ENCODE measurements at places on chromosomes 2 and 18. TPM values are rescaled to one million over a fixed set of nuclear protein-coding genes. Genes with fewer than 3 reads are reported as not detected.

GRCh38 chr2:28293416-28293815 is 99.2 kb upstream of the FOSL2 start:
- no peak overlapping the region for H3K4me3 ChIP-seq
- H3K36me3 ChIP-seq: peaks cover 3% of the 10 kb centered on the region
- no peaks in the 10 kb centered on the region for H3K4me1 ChIP-seq
- no peak for DNase-seq
- H3K27me3 ChIP-seq: no peaks in the 10 kb centered on the region

GRCh38 chr2:172381275-172382027 is 45.9 kb upstream of the ITGA6 start:
- no peak overlapping the region for H3K4me3 ChIP-seq
- no peak for DNase-seq
- H3K4me1 ChIP-seq: peaks cover 3% of the 10 kb centered on the region
- H3K27me3 ChIP-seq: no peaks in the 10 kb centered on the region
- no peaks in the 10 kb centered on the region for H3K36me3 ChIP-seq

DNA sequence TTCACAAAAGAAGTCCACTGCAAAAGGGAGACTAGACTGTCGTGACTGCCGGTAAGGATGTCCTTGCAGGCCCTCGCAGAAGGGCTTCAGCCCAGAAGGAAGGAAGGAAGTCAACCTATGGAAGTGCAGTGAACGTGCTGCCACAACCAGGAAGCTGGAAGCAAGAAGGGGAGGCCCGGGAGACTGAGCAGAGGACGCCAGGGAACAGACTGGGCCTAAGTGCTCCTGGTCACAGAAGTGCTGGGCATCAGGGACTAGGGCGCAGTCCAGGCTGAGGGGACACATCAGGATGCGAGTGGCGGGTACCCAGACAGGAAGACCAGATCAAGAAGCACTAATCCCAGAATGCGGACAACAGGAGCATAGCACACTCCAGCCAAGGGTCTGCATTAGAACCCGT is 78.8 kb downstream of the PIEZO2 start:
- H3K27me3 ChIP-seq: no peaks in the 10 kb centered on the region
- no peak overlapping the region for H3K4me3 ChIP-seq
- no peaks in the 10 kb centered on the region for H3K4me1 ChIP-seq
- DNase-seq: no peak

- no peaks in the 10 kb centered on the region for H3K27me3 ChIP-seq
- H3K4me1 ChIP-seq: no peaks in the 10 kb centered on the region
- no peak overlapping the region for H3K27ac ChIP-seq
These were observed 5.4 kb upstream of the CRYGC start for GRCh38 chr2:208134928-208135586.

DNA sequence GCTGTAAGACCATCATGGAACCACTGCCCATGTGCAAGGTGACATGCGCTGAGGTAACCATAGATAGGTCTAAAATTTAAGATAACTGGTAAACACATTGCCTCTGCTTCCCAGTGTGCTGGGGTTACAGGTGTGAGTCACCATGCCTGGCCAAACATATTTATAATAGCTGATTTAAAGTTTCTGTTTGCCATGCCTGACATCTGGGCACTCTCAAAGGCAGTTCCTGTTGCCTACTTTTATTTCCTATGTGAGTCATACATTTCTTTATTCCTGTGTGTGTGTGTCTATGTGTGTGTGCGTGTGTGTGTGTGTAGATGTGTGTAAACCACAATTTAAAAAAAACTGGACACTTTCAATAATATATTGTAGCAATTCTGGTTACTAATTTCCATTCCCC is 415.2 kb upstream of the NETO1 start:
- DNase-seq: no peak
- H3K27ac ChIP-seq: no peak overlapping the region

DNA sequence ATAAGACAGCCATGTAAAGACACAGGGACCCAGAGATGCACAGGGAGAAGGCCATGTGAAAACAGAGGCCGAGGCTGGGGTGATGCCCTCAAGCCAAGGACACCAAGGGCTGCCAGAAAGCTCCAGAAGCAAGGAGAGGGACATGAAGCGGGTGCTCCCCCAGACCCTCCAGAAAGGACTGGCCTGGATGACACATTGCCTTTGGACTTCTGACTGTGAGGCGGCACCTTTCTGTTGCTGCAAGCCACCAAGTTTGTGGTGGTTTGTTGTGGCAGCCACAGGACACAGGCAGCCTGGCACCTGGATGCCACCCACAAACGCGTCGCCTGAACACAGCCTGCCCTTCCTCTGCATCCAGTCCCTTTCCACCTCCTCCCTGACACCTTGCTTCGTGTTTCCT is 67.1 kb downstream of the RHOB start:
- no peak overlapping the region for H3K4me3 ChIP-seq
- no peak overlapping the region for H3K27ac ChIP-seq
- no peaks in the 10 kb centered on the region for H3K36me3 ChIP-seq
- DNase-seq: no peak
- H3K4me1 ChIP-seq: no peaks in the 10 kb centered on the region

- H3K27ac ChIP-seq: peak overlapping the region; percentile 43
- no peaks in the 10 kb centered on the region for H3K27me3 ChIP-seq
- DNase-seq: no peak
- no peak overlapping the region for H3K4me3 ChIP-seq
These were observed 25.2 kb upstream of the CYTIP start for GRCh38 chr2:157468931-157469708.

- no peaks in the 10 kb centered on the region for H3K36me3 ChIP-seq
- no peak overlapping the region for H3K27ac ChIP-seq
- H3K4me3 ChIP-seq: no peak overlapping the region
- no peak for DNase-seq
These were observed 8.8 kb downstream of the PDCD1 start for GRCh38 chr2:241849616-241850543.

DNA sequence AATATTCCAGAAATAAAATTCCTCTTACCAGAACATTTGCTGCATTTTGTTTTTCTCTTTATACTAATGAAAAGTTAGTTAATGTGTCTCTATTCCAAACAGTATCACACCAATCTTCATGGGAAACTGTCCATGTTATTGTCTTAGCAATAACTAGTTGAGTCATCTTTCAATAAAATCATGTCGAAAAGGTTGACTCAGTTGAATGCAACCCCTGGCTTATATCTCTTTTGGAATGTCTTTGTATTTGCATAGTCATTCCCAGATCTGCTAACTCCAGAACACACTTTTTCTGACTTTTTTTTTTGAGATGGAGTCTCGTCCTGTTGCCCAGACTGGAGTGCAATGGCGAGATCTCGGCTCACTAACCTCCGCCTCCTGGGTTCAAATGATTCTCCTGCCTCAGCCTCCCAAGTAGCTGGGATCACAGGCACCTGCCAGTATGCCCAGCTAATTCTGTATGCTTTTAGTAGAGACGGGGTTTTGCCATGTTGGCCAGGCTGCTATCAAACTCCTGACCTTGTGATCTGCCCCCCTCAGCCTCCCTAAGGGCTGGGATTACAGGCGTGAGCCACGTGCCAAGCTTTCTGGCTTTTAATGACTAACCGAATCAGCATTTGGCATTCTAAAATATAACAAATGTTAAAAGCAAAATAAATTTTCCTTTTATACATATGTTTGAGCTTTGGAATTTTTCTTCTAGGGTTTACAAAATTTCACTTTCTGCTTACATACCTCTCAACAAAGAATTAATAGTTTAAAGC is 133.2 kb upstream of the GULP1 start:
- no peaks in the 10 kb centered on the region for H3K27me3 ChIP-seq
- no peaks in the 10 kb centered on the region for H3K36me3 ChIP-seq
- H3K4me1 ChIP-seq: no peaks in the 10 kb centered on the region
- no peak overlapping the region for H3K4me3 ChIP-seq

- H3K27ac ChIP-seq: no peak overlapping the region
- H3K4me1 ChIP-seq: peaks cover 9% of the 10 kb centered on the region
- no peaks in the 10 kb centered on the region for H3K27me3 ChIP-seq
- DNase-seq: no peak
These were observed 225.5 kb downstream of the DYSF start for GRCh38 chr2:71678874-71679273.

DNA sequence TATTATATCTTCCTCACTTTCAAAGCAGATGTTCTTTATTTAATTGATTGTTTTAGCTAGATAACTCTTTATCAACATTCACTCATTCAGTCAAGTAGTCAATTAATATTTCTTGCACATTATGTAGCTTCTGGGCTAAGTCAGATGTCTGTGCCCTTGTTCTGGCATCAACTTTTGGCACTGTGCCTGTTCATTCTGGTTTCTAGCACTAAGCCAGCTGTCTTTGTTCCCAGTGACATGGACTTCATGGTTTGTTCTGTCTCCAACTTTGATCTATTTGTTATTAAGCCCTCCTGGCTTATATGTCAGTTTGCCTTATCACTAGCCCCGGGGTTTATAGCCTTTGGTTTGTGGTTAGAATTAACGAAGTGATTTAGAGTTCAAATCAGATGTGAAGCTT is 247.9 kb upstream of the SYT4 start:
- H3K36me3 ChIP-seq: no peaks in the 10 kb centered on the region
- H3K27me3 ChIP-seq: no peaks in the 10 kb centered on the region
- H3K4me1 ChIP-seq: no peaks in the 10 kb centered on the region
- DNase-seq: no peak

DNA sequence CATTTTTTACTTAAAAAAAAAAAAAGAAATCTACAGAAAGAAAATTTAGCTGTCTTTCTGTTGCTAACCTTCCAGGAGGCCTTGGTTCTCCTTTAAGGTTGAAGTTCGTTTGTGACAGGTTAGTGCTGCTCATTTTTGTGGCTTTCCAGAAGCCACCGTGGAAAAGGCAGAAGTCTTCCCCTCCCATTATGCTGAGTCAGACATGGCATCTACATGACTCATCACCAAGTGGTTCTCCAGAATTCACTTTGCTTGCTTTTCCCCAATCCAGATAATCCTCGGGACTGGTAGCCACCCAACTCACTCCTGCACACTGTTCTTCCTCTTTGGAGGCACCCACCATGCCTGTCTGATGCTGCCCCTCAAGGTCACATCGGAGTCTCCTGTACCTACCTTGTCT is 228.7 kb downstream of the PIK3C3 start:
- H3K27ac ChIP-seq: no peak overlapping the region
- H3K4me3 ChIP-seq: no peak overlapping the region
- no peaks in the 10 kb centered on the region for H3K4me1 ChIP-seq
- H3K27me3 ChIP-seq: no peaks in the 10 kb centered on the region

- H3K27me3 ChIP-seq: no peaks in the 10 kb centered on the region
- no peak overlapping the region for H3K27ac ChIP-seq
- no peaks in the 10 kb centered on the region for H3K4me1 ChIP-seq
- DNase-seq: no peak
- no peaks in the 10 kb centered on the region for H3K36me3 ChIP-seq
These were observed 41.7 kb downstream of the PLEKHM3 start for GRCh38 chr2:207983641-207984042.

DNA sequence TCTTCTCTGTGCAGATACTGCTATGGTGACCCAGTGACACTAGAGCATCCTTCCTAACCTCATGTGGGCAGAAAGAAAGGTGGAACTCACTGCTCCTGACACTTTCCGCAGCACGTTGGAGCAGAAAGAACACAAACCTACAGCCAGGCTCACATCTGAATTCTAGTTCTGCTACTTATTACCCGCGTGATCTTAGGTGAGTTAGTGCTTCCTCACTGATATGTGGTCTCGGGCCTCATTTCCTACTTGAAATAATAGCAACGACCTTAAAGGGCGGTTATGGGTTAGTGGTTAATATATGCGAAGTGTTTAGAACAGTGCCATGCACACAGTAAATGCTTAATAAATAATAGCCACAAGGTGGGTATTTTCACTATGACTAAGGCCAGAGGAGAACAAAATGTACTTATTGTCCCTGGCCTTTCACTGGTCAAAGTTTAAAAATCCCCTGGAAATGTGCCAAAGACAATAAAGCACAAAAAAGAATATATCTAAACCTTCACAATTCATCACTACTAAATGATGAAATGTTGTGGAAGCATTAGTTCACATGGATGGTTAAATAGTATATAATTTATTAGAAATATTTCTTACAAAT is 66.6 kb downstream of the MYOM1 start:
- no peak overlapping the region for H3K4me3 ChIP-seq
- H3K4me1 ChIP-seq: peaks cover 12% of the 10 kb centered on the region
- no peaks in the 10 kb centered on the region for H3K36me3 ChIP-seq
- no peaks in the 10 kb centered on the region for H3K27me3 ChIP-seq
- H3K27ac ChIP-seq: peak overlapping the region; percentile 2

DNA sequence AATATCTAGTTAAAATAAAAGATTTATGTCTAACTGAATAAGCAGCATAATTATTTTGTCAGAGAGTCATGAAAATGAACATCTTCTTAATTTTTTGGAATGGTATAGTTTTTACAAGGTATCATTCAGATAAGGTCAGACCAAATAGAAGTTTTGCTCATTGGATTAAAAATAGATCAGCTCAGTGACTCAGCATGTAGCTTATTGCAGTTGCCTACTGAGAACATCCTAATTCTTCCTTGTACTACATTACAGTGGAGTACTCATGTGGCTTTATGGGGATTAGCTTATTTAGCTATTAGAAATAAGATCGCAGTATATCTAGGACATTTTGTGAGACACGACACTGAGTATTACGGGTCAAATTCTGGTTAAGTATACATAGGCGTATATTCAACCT is 38.2 kb upstream of the PPM1B start:
- H3K4me3 ChIP-seq: peak overlapping the region; percentile 33
- no peak for DNase-seq
- no peaks in the 10 kb centered on the region for H3K27me3 ChIP-seq

DNA sequence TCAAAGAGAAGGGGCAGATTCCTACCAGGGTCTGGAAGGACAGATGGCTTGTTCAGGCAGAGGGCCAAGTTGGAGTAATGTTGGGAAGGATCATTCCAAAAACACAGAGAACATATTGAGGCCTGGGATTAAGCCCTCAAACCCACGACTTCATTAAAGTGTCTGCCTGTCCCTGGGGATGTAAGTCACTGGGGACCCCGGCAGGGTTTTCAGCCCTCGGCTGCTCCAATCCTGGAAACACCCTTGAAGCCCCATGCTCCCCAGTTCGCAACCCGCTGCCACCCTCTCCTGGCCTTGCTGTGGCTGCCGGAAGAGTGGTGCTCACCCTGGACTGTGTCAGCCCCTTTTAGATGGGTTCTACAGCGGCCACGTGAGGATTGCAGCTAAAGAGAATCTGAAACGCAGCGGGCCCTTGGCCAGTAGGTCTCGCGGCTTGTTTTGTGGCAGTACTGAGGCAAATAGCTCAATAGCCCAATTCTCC is 79.9 kb downstream of the EPAS1 start:
- no peak overlapping the region for H3K27ac ChIP-seq
- peaks cover 8% of the 10 kb centered on the region for H3K36me3 ChIP-seq
- H3K27me3 ChIP-seq: no peaks in the 10 kb centered on the region

GRCh38 chr2:203673933-203674332 is 32.5 kb upstream of the CD28 start:
- no peaks in the 10 kb centered on the region for H3K36me3 ChIP-seq
- H3K4me1 ChIP-seq: no peaks in the 10 kb centered on the region
- no peaks in the 10 kb centered on the region for H3K27me3 ChIP-seq
- no peak overlapping the region for H3K4me3 ChIP-seq
- peak overlapping the region; percentile 10 for H3K27ac ChIP-seq

- no peak for DNase-seq
- H3K36me3 ChIP-seq: no peaks in the 10 kb centered on the region
These were observed 100.7 kb upstream of the STK39 start for GRCh38 chr2:168348076-168348475.

GRCh38 chr2:232235716-232236115 is 142.8 kb upstream of the ALPP start:
- H3K4me3 ChIP-seq: no peak overlapping the region
- peaks cover 16% of the 10 kb centered on the region for H3K4me1 ChIP-seq
- H3K27me3 ChIP-seq: no peaks in the 10 kb centered on the region
- H3K27ac ChIP-seq: no peak overlapping the region
- H3K36me3 ChIP-seq: no peaks in the 10 kb centered on the region

The SPATA3 gene
- total RNA-seq: not detected

The RAB17 gene
- 1.2 TPM for total RNA-seq

The CPSF3 gene
- total RNA-seq: 14.4 TPM

The ALPI gene
- not detected for total RNA-seq

The MGAT4A gene
- 12.3 TPM for total RNA-seq

The COBLL1 gene
- 3.4 TPM for total RNA-seq

The FBXO36 gene
- 0.49 TPM for total RNA-seq

The FAM228A gene
- total RNA-seq: not detected

The SULT1C3 gene
- total RNA-seq: not detected

The SIX2 gene
- 28.2 TPM for total RNA-seq

Measured in psoas muscle (tissue), 8 donors.